RPMI7951 (cell line): ENCODE measurements at places on chromosomes 11 and 22.

DNA sequence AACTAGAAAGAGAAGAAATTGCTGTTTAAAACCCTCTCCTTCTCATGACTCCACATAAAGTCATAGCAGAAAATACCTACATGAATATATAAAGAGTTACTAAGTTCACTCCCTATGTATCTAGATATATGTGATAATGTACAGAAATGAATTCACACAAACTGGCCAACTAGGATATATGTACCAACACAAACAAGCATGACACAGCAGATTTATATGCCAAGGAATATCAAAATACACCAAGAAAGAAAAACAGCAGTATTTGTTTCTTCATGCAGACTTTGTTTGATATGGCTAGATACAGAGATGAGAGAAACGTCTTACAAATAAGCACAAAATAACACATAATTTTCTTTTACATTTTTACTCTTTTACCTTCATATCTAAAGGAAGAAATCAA, 1.8 kb downstream of the OR51G1 start:
- no peak for DNase-seq

- DNase-seq = no peak
Measured at GRCh38 chr11:20050551-20051333, 109.5 kb downstream of the DBX1 start.

DNA sequence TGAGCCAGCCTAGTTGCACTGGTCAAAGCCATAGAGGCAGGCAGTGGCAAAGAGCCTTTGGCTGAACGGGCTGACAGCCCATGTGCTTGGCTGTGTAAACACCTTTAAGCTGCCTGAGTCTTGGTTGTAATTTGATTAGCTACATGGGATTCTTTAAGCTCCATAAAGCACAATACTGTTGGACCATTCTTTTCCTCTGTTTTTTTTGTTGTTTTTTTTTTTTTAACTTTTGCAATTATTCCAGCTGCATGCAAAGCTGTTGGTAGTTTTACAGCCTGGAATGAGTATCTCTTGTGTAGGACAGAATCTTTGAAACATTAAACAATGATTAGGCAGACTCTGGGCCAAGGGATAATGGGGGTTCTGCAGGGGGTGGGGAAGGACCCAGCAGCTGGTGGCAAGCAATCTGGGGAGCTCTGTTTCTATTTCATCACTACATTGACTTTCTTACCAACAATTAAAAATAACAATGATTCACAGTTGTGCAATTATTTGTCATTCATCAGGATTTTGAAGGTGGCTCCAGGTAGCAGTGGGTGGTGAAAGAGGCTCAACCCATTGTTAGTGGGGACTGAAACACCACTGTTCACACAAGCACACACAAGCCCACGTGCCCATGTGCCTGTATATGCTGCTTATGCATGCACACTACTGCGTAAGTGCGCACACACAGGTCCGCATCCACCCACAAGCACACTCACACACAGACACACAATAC, 69.5 kb upstream of the CSNK2A3 start:
- no peak for DNase-seq

- DNase-seq = no peak
Measured at GRCh38 chr11:9210224-9210921, 54.8 kb downstream of the DENND5A start.

GRCh38 chr11:77075425-77075905, 8.7 kb downstream of the CAPN5 start:
- DNase-seq = no peak

- no peak for DNase-seq
Measured at GRCh38 chr11:95372097-95372656, 141.2 kb upstream of the SESN3 start.

GRCh38 chr11:110468121-110468520, 38.4 kb downstream of the FDX1 start:
- DNase-seq = no peak

- no peak for DNase-seq
Measured at GRCh38 chr11:124359566-124359965, 24.7 kb downstream of the OR8B2 start.
